ENCODE measurements at places on chromosomes 13 and 19.
A peak's percentile ranks its signal among the peaks of the same experiment; 100 is the strongest.

- no peak for DNase-seq
These were observed 8.3 kb downstream of the IRS2 start for GRCh38 chr13:109778102-109778542.

DNA sequence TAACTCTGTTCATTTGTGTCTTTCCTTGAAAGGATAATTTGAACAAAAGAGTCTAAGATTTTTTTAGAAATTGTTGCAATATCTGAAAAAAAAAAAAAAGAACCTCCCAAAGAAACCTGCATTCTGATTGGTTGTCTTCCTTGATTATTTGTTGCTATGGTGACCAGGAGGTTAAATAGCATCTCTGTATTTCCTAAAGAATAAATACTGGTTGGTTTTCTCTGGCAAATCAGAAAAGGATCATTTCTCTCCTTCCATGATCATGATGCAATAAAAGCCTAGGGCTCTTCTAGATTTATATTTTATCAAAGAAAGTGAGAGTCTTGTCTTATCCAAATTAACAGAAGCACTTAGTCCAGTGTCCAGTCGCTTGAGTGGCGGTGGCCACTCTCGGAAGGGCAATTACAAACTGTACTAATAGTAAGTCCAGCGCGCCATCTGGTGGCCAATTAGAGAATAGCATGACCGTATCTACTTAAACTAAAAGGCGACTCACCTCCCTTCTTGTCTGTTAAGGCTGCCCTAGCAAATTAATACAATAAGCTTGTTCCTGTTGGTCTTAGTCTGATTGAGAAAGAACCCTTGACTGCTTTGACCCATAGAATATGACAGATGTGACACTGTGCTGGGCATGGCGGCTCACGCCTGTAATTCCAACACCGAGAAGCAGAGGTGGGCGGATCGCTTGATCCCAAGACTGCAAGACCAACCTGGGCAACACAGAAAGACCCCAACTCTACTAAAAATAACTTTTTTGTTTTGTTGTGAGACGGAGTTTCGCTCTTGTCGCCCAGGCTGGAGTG, 47.0 kb upstream of the PNMA8B start:
- peak; percentile 59 for DNase-seq

DNA sequence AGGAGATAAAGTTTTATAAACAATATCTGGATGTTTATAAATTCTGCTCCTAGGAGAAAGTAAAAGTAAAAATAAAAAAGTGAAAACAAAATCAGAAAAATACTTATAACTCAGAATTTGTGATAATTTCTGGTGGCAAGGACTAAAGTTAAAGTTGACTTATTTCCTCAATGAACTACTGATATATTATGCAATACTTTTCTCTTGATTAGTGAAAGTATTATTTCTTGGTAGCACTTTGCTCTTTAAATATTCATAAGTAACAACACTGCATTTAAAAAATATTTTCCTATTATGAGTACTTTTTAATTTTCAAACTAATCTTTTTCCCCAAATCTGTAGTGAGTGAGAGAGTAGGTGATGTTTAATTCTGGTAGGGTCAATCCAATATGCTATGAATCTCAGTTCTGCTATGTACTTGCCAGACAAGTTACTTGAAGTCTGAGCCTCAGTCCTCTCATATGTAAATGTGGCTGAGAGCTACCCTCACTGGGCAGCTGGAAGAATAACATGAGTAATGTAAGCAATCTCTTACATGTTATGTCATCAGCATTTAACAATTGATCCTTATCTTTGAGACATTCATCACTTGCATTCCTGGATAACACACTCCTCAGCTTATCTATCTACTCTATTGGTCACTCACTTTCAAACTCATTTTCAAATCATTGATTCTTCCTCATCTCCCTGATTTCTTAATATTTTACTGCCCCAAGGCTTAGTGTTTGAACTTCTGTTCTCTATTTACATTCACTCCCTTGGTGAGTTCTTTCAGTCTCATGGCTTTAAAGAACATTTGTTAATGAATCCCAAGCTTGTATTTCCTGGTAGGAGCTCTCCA, 239.0 kb downstream of the RGCC start:
- DNase-seq = no peak

DNA sequence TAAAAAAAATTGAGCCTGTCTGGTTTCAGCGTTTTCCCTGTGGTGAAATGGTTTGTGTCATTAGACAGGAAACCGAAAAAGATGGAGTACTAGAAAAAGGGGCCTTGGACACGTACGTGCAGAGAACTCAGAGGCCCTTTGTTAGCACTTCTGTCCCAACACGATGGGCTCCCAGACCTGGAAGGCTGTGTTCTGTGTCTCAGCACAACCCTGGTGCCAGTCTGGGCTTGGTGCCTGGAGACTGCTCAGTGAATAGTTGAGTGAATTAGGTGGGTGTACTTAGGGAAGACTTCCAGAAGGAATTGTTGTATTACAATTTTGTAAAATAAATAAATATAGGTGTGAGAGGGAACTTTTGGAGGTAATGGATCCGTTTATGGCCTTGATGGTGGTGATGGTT, 8.7 kb downstream of the ZNF71 start:
- no peak for DNase-seq

- no peak for DNase-seq
These were observed 206.2 kb downstream of the POSTN start for GRCh38 chr13:37392389-37392788.

DNA sequence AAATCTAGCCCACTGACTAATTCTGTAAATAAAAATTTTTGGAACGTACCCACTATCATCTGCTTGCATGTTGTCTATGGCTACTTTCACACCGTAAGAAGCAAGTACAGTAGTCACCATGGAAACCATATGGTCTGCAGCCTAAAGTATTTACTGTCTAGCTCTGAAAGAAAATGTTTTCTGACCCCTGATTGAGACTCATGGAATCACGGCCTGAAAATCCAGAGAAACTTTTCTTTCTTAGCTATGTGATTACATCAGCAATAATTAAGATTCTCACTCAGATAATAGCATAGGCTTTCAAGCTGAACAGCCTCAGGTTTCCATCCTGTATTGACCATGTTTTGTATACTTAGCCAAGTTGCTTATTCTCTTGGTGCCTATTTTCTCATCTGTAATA, 264.6 kb downstream of the NHLRC3 start:
- DNase-seq = no peak

GRCh38 chr19:49594993-49595818, 4.2 kb downstream of the PRR12 start:
- no peak for DNase-seq

GRCh38 chr19:42965176-42965575, 28.2 kb upstream of the PSG7 start:
- DNase-seq = no peak

GRCh38 chr19:41437944-41438574, 1.7 kb downstream of the DMAC2 start:
- no peak for DNase-seq

GRCh38 chr13:98598043-98598442, 21.1 kb upstream of the STK24 start:
- no peak for DNase-seq

DNA sequence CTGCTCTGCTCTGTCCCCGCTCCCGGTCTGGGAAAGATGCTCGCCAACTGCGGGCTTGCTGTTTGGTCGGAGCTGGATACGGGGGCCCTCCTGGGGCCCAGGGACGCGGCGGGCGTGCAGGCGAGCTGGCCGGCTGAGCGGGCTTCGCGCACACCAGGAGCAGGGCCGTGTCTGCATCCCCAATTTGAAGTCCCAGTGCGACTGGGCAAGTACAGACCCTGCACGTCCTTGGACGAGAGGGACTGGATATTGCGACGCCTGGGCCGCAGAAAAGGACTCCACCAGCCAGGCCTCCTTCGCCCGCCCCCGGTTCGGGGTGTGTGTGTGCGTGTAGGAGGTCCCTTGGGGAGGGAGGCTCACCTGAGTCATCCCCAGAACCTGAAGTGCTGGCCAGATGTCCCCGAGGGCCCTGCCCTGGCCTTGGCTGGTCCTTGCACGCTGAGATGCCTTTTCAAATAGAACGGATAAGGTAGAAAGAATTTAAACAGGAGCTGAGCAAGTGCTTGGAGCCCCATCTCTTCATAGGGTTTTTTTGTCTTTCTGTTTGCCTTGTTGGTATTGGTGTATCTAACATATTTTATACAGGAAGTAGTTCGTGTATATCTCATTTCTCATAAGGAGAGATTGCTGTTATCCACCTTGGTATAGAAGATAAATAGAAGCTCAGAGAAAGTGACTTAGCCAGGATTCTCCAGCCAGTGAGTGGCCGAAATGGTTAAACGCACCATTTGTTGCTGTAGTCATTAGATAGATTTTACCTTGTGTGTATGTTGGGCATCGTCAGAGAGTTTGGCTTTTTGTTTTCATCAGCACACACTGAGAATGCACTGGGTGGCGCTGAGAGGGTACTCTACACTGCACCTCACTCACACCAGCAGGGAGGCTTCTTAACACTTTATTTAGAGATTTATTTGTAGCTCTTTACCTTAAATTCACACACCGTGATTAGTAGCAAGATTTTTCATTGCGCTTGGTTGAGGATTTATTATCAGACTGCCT, 1.1 kb downstream of the NAXD start:
- no peak for DNase-seq

- no peak for DNase-seq
These were observed 21.5 kb downstream of the SH3GL1 start for GRCh38 chr19:4378886-4379285.

- peak; percentile 44 for DNase-seq
These were observed at the start of gene ZNF358 for GRCh38 chr19:7515645-7516151. Gene ZNF358, plus strand, starts transcription at chr19:7516103. Its CDS starts 3,140 bp downstream, at chr19:7519243.

DNA sequence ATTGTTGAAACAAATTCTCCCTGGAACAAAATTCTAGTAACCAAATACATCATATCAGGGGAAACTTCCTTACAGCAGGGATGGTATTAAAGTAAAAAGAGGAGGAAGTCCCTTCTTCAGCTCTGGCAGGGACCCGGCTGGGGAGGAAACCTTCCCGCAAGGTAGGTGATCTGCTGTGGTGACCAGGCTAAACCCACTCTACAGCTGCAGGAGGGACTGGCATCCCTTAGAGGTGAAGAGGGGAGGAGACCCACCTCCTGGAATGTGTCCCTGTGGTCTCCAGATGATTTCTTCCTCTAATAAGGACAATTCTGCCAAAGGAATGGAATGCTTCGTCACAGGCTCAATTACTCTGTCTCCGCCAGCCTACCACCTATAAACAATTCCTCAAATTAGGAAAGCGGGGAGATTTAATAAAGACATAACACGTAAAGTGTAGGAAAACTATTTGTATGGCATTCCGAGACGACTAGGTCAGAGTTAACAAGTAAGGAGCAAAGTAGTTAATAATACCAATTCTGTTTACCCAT, 637 bp upstream of the PDS5B start:
- no peak for DNase-seq

GRCh38 chr19:32581705-32582179, 752 bp downstream of the PDCD5 start:
- no peak for DNase-seq

- DNase-seq = no peak
These were observed 56.5 kb downstream of the INTS6 start for GRCh38 chr13:51396352-51396751.
